ENCODE measurements at places on chromosomes 7 and 10.

DNA sequence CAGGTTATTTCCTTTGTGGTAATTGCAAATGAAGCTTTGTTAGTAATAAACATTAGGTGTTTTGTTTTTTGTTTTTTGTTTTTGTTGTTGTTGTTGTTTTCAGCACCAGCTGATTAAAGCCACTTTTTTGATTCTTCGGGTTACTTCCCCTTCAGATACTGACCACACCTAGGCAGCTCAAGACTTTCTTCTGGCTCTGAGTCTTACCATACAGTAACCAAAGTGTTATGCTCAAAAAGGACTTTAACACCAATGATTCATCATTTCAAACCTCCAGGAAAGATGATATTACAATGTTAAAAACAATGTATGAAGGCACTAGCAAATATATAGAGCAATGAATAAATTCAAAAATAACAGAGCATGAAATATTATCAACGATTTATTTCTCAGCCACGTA lies 265.2 kb upstream of the SP8 start:
- DNase-seq = no peak

DNA sequence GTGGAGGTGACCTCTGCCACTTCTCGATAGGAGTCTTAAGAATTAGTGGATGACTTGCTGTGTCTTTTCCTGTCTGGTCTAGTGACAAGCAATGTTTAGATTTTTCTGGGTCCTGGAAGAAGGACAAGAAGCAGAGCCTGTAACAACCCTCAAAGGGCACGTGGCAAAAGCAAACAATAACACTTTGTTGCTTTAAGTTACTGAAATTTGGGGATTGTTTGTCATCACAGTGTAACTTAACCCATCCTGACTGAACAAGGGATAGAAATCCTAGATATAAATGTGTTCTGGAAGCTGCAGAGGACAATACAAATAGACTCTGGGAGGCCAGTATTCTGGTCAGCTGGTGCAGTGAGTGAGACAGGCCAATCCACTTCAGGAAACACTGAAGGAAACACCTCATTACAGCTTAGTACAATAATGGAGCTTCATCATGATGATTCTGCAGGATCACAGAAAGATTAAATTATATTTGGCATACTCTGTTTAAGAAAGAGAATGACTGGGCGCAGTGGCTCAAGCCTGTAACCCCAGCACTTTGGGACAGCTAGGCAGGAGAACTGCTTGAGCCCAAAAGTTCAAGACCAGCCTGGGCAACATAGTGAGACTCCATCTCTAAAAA lies 23.3 kb downstream of the ENKUR start:
- DNase-seq = no peak

- no peak for DNase-seq
Measured at GRCh38 chr7:20395104-20395503, 64.4 kb downstream of the ITGB8 start.

GRCh38 chr10:51273574-51273973 lies 199.3 kb downstream of the PRKG1 start:
- no peak for DNase-seq

- no peak for DNase-seq
Measured at GRCh38 chr10:104450954-104451353, 97.3 kb downstream of the CFAP58 start.

- DNase-seq = no peak
Measured at GRCh38 chr7:96671854-96672253, 37.8 kb downstream of the SEM1 start.

- DNase-seq = no peak
Measured at GRCh38 chr7:95675016-95675415, 78.7 kb upstream of the PDK4 start.

DNA sequence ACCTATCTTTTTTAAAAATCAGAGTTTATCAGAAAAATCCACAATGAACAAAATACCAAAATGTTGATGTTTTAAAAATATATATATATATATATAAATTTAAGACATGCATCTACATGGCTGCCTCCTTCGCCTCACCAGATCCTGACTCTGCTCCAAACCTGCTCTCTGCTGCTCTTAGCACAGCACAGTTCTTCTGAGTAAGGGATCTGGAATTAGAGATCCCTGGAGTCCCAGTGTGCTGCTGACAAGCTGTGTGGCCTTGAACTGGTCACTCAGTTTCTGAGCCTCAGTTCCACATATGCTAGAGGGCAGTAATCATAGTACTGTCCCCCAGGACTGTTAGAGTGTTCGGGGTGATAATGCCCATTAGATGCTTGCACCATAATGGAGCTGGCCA lies 53.1 kb upstream of the AQP1 start:
- no peak for DNase-seq

DNA sequence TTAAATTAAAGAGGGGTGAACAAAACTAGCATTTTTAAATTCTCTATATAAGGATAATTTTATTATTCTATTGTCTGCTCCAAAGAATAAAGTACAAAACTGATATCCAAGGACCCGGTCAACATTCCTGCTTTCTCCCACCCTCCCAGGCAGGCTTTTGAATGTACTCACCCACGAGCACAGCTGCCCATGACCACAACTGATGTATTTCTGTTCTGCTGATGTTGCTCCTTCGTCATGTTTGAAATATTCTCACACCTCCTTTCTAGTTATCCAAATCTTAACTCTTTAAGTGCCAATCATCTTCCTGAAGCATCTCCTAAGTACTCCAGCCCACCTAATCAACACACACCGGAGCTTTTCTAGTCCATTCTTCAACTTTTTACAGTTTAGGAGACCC lies 46.7 kb downstream of the CALD1 start:
- DNase-seq = no peak

GRCh38 chr10:15236340-15236739 lies 67.8 kb upstream of the NMT2 start:
- no peak for DNase-seq

GRCh38 chr10:44312401-44312800 lies 72.5 kb downstream of the CXCL12 start:
- no peak for DNase-seq

DNA sequence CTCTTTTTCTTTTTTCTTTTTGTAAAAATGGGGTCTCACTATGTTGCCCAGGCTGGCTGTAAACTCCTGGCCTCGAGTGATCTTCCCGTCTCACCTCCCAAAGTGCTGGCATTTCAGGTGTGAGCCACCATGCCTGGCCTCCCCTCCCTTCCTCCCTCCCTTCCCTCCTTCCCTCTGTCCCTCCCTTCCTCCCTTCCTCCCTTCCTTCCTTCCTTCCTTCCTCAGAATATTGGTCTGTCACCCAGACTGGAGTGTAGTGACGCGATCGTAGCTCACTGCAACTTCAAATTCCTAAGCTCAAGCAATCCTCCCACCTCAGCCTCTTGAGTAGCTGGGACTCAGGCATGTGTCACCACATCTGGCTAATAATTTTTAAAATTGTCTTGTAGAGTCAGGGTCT lies 8.4 kb downstream of the AGAP3 start:
- DNase-seq = no peak

DNA sequence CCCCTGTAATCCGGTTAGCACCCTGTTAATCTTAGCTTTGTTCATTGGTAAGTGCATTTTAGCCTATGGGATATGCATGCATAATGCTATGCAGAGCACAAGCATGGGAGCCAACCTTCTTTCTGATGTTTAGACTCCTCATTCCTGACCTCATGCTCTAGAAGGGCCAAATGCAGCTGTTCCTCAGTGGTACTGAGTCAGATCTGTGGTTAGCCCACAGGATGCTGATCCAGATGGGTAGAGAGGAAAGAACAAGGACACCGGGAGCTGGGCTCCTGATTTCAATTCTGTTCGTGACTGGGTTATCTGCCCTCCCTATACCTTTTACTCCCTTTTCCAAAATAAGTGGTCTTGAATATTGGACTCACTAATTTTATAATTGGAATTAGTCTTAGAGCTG lies 31.7 kb upstream of the C10orf90 start:
- DNase-seq = no peak

GRCh38 chr7:45196374-45196773 lies 38.8 kb downstream of the RAMP3 start:
- no peak for DNase-seq

DNA sequence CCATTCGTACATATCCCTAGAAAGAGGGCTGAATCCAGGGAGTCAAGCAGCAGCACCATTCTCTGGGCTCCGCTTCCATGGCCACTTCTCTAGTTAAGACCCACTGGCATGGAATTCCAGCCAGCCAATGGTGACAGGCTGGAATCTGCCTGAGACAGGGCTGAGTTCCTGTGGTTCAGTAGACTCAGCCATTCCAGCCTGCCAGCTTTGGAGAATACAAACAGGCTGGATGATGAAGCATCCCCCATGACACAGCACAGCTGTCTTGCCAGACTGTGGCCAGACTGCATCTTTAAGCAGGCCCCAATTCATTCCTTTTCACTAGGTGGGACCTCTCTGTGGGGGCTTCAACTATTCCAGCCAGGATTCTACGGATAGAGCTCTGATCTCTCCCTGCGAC lies 329.6 kb downstream of the XPNPEP1 start:
- DNase-seq = no peak

DNA sequence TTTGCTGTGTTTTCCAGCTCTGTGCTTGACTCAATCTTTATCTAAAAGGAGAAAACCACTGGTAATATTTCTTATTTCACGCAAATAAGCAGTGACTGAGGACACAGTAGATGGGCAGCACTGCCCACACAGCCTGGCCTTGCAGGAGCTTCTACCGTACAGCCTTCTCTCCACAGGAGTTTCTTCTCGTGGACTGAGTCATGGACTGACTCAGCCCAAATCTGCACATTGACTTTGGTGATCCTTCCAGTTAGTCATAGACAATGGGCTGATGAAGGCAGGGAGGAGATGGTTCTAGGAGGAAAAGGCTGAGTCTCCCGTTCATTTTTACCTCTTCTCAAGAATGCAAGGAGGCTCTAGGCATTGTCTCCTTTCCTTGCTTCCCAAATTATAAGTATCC lies 200.7 kb downstream of the RAPGEF5 start:
- no peak for DNase-seq

DNA sequence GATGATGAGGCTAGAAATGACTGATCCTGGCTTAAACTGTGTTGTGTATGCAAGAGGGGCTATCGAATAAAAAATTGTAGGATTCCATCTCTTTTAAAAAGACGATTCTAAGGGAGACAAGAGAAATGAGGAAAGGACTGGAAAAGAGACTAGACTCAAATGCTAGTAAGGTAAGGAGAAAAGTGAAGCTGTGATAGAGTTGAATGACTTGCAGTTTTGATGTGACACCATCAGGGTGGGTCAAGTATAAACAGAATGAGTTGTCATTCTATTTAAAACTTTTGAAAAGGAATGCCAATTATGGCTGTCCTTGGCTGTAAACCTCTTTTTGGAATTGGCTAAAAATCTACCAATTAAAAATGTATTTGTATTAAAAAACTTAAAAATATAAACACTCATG lies 184.5 kb upstream of the PHF14 start:
- no peak for DNase-seq

DNA sequence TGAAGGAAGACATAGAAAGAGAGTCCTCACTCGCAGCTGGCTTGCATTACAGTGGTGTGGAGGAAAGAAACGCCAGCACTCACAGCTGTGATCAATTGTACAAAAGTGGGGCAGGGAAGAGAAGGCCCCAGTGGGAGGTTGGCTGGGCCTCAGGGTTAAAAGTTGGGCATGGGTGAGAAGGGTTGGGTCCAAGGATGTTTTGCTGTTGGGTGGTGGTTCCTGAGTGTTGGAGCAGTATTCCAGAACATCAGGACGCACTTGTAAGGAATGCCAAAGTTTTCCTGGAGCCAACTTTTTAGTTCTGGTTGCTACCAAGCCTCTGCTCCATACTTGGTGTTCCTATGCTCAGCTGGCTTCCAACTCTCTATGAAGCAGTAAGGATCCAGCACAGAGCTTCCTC lies 55.4 kb upstream of the MKRN1 start:
- DNase-seq = no peak

GRCh38 chr10:13651969-13652720 lies 65.4 kb downstream of the PRPF18 start:
- DNase-seq = no peak

DNA sequence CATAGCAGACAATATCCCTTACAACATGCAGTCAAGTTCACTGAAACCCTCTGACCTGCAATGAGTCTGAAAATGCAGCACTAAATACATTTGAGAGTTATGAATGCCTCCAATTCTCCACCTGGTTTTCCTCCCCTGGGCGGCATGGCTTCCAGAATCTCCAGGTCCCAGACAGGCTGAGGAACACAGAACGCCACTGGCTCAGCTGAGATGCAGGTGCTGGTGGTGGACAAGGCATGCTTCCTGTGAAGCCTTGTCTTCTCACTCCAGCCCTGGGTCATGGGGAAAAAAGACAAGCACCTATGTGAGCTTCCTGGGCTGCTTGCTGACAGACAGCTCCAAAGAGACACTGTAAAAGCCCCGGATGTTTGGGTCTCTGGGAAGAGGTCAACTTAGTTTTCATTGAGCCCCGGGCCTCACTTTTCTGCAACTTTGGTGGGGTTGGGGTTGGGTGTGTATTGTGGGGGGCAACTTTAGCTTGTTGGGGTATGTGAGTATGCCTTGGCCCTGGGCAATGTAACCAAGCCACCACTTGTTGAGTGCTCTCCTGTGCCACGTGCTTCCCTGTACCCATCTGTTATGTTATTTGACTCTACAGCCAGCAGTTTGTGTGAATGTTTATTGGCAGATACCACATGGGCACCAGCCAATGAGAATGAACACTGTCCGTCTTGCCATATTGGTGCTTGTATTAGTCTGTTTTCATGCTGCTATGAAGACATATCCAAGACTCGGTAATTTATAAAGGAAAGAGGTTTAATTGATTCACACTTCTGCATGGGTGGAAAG lies 127.8 kb downstream of the EMX2 start:
- DNase-seq = no peak

DNA sequence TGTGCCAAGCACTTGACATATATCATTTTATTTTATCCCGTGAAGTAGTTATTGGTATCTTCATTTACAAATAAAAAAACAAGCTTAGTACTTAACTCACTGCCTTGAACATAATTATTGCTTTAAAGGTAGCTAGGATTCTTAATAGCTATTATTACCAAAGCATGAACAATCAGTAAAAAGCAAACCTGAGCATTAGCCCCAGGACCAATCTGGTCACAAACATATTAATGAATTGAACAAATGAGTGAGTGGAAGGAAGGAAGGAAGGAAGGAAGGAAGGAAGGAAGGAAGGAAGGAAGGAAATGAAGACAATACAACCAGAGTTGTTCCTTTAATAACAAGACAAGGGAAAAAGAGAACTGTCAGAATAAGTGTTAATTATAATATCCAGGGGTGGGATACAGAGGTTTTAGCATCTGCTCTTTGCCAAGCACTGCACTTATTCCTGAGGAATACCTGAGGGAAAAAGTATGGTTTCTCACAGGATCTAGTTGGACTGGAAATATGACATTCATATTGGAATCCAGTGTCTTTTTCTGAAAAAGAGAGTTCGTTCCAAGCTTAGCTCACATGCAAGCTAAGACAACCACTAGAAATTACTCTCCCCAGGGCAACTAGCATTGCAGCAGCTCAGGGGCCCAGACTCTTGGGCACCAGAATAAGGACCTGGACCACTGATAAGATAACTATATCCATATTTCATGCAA lies 172.9 kb upstream of the MGMT start:
- no peak for DNase-seq

GRCh38 chr10:70320751-70321150 lies 36.9 kb upstream of the NPFFR1 start:
- no peak for DNase-seq

DNA sequence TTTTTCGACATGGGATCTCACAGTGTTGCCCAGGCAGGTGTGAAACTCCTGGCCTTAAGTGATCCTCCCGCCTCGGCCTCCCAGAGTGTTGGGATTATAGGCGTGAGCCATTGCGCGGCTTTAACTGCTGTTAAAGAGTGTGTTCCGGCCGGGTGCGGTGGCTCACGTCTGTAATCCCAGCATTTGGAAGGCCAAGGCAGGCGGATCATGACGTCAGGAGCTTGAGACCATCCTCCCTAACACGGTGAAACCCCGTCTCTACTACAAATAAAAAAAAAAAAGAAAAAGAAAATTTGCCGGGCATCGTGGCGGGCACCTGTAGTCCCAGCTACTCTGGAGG lies 1.1 kb downstream of the RABGEF1 start:
- no peak for DNase-seq

Data from midbrain (tissue), 1 donor.